ENCODE measurements at places on chromosomes 1 and 21. TPM values are rescaled to one million over a fixed set of nuclear protein-coding genes. Genes with fewer than 3 reads are reported as not detected.
A peak's percentile ranks its signal among the peaks of the same experiment; 100 is the strongest.

Gene COL11A1
- not detected for total RNA-seq

Gene SMCP
- total RNA-seq, result not detected

DNA sequence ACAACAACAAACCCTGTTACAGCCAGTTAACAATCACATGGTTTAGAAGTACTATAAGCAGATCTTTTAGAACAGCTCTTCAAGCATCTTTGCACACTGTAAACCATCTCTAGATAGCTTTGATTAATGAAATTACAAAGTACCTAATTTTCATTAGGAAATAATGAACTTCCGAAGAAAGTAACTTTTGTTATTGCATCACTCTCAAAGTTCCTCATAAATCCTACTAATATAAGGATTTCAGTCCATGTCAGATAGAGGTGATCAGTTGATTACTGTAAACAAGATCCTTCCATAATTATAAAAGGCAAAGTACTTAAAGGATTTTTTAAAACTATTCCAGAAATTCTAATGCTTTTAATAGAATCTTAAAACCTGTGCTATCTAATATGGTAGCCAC is 58.2 kb downstream of the FAF1 start:
- no peak for DNase-seq

DNA sequence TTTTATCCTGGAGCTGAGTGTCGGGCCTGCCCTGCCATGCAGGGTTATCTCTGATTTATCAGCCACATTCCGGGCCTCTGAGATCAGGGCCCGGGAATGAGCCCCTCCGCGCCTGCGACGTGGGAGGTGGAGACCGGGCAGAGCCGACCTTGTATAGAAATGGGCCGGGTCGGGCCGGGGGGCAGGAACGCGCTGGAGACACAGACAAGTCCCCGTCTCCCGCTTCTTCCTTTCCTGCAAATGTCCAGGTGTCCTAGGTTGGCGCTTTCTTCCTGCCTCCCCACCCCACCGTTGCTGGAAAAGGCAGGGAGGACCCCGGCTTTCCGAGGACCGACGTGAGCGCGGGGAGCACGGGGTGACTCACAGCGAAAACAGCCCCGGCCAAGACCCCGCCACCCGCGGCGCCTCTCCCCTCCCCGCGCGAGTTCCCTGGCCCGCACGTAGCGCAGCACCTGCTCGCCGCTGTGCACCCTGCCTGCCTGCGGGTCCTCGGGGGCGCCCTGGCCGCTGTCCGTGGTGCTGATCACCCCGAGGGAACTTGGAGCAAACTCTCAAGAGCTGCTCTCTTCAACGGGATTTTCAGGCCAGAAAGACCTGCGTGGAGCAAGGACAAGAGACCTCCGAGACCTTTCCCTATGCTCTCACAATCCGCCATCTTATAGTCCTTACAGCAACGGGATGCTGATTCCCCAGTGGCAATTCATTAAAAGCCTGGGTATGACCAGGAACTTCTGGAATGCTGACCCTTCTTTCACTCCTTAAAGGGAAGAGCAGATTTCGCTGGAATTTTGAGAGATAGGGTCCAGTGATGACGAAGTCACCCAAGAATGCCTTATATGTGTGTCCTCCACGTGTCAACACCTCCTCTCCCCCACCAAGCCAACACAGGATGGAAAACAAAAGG is 475 bp upstream of the NPPB start:
- DNase-seq, result peak; percentile 58

Gene AMY1B
- total RNA-seq, result not detected

Gene LCE3B
- total RNA-seq, result not detected

Gene UQCRHL
- 4.7 TPM for total RNA-seq

Gene ZNF695
- 6.1 TPM for total RNA-seq

DNA sequence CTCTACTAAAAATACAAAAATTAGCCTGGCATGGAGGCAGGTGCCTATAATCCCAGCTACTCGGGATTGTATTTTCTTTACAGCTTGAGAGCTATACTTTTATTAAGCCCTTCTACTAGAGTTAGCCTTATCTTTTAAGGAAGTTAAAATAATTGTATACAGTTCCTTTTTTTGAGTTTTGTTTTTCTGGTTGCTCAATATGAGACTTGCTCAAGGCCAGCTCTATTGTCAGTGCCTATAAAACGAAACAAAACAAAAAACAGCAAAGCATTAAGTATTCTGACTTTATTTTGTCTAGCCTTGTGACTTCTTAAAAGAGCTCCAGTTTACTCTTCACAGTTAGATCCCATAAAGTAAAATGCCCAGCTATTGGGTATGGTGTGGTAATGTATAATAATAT is 17.2 kb downstream of the PKN2 start:
- DNase-seq, result no peak

- peak; percentile 68 for DNase-seq
Observed at GRCh38 chr1:204258213-204259115, 44.7 kb upstream of the GOLT1A start.

DNA sequence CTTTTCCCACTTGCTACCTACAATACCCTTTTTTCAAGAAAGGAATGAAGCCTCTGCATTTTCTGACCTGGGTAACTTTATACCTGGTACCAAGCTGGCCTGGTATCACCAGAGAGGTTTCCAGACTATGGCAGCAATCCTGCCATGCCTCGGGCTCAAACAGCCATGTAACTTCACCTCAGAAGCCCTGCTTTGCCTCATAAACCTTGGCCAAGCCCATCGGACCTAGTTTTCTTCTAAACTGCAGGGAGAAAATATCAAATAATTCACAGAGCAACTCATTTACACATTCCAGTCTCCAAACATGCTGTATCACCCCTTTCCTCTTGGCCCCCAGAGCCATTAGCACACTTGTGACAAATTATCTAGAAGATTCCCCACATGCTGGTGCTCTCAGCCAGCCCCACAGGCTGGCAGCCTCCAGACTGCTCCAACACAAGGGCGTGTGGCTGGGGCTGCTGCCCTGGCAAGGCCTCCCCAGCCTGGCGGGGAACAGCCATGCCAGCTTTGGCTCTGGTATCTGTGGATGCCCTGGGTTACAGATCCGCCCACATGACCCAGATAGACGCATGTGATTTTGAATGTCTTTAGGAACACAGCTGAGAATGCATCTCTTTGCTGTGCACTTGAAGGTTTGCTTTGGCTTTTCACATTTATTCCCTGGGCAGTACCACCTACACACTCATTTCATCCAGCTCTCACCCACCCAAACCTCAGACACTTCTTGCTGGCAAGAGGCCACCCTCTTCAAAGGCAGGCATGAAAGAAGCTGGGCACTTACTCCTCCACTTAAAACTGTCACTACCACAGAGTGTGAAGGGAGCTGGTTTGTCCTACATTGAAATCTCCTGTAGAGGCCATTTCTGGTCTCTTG is 70.0 kb upstream of the BCAR3 start:
- DNase-seq, result peak; percentile 65

DNA sequence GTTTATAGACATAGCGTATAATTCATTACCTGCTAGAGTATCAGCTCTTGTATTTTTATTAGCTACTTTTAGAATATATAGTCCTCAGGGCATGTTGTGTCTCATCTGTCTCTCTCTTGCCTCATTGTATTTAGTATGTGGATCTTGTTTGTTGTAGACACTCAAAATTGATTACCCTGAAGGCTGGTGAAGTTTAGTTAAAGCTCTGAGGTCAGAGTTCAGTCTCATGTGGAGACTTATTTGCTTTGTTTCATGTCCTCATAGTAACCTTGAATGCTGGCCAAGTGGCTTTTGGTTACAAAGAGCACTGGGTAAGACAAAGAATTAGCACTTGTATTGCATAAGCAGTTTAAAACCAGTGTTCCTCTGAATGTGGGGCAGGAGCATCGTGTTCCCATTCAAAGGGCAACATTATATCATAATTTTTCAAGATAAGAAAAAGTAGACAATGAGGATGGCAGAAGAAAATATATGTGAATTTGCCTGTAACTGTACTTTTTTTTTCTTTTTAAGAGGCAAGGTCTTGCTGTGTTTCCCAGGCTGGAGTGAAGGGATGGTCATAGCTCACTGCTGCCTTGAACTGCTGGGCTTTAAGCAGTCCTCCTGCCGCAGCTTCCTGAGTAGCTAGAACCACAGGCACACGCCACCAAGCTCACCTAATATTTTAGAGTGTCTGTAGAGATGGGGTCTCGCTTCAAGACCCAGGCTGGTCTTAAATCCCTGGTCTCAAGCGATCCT is 17.4 kb downstream of the CNST start:
- peak; percentile 28 for DNase-seq

DNA sequence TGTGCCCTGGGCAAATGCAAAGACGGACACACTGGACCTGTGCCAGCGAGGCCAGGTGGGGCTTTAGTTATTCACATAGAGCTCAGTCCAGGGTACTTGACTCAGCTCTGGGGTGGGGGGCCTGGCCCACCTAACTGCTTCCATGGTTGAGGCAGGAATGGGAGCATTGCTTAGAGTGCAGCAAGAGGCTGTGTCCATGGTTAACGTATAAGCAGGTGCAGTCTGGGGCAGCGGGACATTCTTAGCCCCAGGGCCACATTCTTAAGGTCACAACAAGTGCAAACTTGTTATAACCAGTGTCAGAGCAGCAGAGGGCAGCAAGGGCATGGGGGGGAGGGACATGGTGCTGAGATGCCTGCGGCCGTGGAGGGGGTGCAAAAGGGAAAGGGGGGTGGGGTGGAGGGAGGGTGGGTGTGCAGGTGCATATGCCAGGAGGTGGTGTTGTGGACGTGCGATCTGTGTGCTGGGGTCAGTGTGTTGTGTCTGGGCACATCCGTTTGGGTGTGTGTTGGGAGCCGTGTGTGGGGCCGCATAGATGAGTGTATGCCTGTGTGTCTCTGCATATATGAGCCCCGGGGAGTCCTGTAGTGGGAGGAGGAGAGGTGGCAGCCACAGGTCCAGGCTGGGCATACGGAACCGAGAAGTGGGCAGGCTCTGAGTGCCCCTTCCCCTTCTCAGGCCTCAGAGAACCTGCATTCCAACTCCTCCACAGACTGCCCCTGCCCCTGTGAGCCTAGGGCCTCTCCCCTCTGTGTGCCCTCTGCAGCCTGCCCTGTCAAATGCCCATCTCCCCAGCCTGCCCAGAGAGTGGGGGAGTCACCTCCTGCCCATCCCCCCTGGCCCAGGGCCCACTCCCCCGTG is 8.4 kb downstream of the KCNJ10 start:
- DNase-seq, result no peak

Gene KIAA0040
- total RNA-seq, result 0.66 TPM

DNA sequence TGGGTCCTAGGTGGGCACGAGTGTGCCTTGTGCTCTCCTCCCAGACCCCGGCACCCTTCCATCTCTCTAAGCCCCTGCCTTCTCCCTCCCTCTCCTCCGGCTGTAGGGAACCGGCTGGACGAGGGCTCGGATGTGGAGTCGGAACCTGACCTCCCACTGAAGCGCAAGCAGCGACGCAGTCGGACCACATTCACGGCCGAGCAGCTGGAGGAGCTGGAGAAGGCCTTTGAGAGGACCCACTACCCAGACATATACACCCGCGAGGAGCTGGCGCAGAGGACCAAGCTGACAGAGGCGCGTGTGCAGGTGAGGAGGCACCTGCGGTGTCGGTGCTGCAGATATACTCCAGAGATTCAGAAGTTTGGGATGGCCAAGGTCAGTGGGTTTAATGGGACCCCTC is 61.0 kb downstream of the PAX7 start:
- DNase-seq, result no peak

Gene ATP6V1G3
- not detected for total RNA-seq

Data from MG63 (cell line).